ENCODE measurements at places on chromosomes 5 and 9. TPM values are rescaled to one million over a fixed set of nuclear protein-coding genes. Genes with fewer than 3 reads are reported as not detected.

Gene CCDC192
- total RNA-seq, result not detected

Gene FRRS1L
- total RNA-seq, result not detected

Gene CCNI2
- 1.4 TPM for total RNA-seq

Gene POLR3G
- 44.8 TPM for total RNA-seq

Gene ITGA2
- 36.6 TPM for total RNA-seq

Gene SLC34A3
- 0.15 TPM for total RNA-seq

DNA sequence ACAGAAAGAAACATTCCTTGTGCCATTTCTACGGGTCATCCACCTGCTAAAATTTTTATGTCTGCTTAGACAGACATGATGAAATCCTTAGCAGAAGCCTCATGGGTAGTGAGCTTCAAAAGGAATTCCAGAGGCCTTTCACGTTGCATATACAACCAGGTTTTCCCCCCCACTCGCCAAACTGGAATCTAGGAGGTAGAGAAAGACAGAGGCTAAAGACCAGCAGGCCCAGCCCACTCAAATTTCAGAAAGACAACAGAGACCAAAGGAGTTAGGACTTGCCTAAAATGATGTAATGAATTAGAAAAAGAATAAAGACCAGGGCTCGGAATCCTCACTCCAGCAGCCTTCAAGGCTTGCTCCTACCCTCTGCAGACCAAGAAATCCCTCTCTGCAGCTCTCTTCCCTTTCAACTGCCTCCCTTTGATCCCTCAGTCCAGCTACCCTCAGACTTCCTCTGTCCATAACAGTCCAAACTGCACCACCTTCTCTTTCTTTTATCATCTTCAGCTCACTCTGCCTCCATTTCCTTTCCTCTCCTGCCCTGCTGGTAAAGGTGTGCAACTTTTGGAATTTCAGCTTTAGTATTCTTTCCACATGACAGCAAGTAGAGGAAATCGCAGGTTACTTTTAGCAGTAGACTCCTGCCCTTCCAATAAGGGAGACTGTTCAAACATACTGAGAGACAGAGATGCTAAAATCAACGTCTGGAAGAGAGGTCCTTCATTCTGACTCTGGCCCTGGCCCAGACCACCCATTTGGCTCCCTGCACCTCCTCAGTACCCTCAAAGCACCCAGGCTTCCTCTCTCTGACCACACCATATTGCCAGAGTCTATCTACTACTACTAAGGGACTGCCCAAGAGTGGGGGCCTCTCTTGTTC, 8.9 kb downstream of the B4GALT1 start:
- peaks cover 60% of the 10 kb centered on the region for H3K4me1 ChIP-seq
- H3K27ac ChIP-seq, result no peak overlapping the region
- DNase-seq, result no peak
- no peaks in the 10 kb centered on the region for H3K27me3 ChIP-seq

- peaks cover 14% of the 10 kb centered on the region for H3K4me1 ChIP-seq
- DNase-seq, result no peak
- H3K4me3 ChIP-seq, result peak overlapping the region; percentile 89
- no peaks in the 10 kb centered on the region for H3K27me3 ChIP-seq
- H3K27ac ChIP-seq, result peak overlapping the region; percentile 82
These were observed 943 bp downstream of the SFXN1 start for GRCh38 chr5:175479125-175479881.

- no peaks in the 10 kb centered on the region for H3K36me3 ChIP-seq
- no peaks in the 10 kb centered on the region for H3K27me3 ChIP-seq
- H3K27ac ChIP-seq, result no peak within 1 kb of the TSS
- no peak for DNase-seq
- H3K4me1 ChIP-seq, result no peaks in the 10 kb centered on the region
- H3K4me3 ChIP-seq, result no peak within 1 kb of the TSS
These were observed at the start of gene PCDHGB3 for GRCh38 chr5:141369994-141370848. Gene PCDHGB3 (plus strand): TSS chr5:141370242. CDS start chr5:141370395, 153 bp downstream.

DNA sequence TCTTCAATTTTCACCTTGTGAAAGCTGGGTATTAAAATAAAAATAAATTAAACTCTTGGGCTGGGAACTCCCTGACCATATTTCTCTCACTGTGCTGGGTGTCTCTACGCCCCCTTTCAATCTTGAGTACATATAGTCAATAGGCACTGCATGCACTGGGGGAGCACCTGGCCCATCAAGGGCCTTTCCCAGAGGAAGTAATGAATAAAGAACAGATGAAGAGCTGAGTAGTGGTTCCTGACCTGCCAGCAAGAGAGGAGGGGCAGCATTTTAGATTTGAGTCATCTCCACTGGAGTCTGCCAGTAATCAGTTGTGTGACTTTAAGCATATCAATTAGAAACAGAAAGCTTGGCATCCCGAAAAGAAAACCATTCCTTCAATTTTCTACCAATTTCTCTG, 6.2 kb downstream of the MAPKAP1 start:
- H3K4me3 ChIP-seq, result no peak overlapping the region
- H3K4me1 ChIP-seq, result peaks cover 5% of the 10 kb centered on the region
- no peak overlapping the region for H3K27ac ChIP-seq
- H3K36me3 ChIP-seq, result no peaks in the 10 kb centered on the region
- no peak for DNase-seq

- H3K36me3 ChIP-seq, result 0 out of 2 replicates have a peak, but pooled peaks cover 10% of the 10 kb centered on the region
- H3K27ac ChIP-seq, result no peak overlapping the region
- H3K27me3 ChIP-seq, result no peaks in the 10 kb centered on the region
- H3K4me1 ChIP-seq, result no peaks in the 10 kb centered on the region
- H3K4me3 ChIP-seq, result no peak overlapping the region
- DNase-seq, result no peak
These were observed 159.5 kb downstream of the RAPGEF6 start for GRCh38 chr5:131475541-131475941.

DNA sequence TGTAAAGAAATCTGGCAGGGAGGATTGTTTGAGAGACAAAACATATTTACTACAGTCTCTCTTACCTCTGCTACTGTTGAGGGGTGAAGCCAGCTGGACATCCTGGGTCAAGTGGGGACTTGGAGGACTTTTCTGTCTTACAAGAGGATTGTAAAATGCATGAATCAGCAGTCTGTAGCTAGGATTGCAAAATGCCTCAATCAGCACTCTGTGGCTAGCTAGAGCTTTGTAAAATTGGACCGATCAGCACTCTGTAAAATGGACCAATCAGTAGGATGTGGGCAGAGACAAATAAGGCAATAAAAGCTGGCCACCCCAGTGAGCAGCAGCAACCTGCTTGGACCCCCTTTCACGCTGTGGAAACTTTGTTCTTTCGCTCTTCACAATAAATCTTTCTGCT, 995.8 kb upstream of the CDH6 start:
- H3K4me3 ChIP-seq, result no peak overlapping the region
- H3K4me1 ChIP-seq, result no peaks in the 10 kb centered on the region
- no peaks in the 10 kb centered on the region for H3K36me3 ChIP-seq
- H3K27me3 ChIP-seq, result no peaks in the 10 kb centered on the region
- no peak for DNase-seq
- H3K27ac ChIP-seq, result no peak overlapping the region
